ENCODE measurements at places on chromosomes 2 and 18.
A peak's percentile ranks its signal among the peaks of the same experiment; 100 is the strongest.

DNA sequence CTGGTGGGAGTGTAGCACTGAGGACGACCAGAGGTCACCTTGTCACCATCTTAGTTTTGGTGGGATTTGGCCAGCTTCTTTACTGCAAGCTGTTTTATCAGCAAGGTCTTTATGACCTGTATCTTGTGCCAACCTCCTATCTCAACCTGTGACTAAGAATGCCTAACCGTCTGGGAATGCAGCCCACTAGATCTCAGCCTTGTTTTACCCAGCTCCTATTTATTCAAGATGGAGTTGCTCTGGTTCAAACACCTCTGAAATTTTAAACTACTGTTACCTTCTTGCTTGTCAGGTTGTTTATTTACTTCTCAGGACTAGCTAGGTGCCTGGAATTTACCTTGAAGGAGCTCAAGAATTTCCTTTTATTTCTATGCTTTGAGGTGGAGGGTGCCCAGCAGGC lies 9.5 kb upstream of the KCNG3 start:
- DNase-seq = no peak

GRCh38 chr2:231677632-231678104 lies 30.7 kb upstream of the PTMA start:
- peak; percentile 87 for DNase-seq

DNA sequence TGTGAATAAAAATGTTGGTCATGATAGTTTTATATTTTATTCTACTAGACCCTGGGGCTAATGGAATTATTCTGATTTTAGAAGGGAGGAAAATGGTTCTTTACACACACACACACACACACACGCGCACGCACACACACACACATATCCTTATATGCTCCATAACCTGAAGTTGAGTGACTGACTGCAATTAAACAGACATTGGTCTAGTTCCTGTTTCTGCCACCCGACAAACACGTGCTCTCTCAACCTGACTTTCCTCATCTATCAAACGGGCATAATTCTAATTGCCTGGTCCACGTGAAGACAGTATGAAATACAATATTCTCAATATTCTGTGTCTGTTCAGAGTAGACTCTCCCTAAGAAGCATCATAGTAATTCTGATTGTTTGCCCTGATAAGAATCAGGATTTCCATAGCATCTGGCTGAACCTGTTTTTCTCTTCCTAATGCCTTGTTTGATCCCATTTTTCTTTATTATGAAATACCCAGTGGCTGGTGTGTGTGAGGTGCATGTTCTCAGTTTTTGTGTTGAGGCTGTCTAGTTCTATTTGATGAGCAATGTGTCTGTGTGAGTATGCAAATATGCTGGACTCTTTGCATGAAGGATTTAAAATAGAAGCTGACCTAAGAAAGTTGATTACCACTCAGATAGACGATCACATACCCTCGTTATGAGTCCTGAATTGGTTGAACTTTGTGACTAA lies 51.0 kb downstream of the SETBP1 start:
- no peak for DNase-seq

- DNase-seq = no peak
These were observed 95.1 kb downstream of the ALPK2 start for GRCh38 chr18:58533766-58534165.

- DNase-seq = no peak
These were observed 254.7 kb downstream of the MREG start for GRCh38 chr2:215758691-215759090.

DNA sequence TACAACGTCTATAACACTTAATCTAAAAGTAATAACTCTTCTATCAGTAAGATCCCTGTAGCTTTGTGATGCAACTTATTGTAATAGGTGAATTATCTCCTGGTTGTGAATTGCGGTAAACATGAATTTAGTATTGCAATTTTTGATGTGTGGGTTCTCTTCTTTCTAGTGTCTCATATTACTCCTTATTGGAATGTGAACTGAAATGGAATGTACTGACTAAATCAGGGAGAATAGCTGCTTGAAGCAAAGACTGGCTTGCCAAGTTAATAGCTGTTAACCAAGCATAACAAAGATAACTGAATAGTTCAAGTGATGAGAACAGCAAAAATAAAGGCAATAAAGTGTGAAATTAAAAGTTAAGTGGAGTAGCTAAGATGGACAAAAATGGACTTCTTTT lies 60.5 kb upstream of the TFPI start:
- DNase-seq = no peak

DNA sequence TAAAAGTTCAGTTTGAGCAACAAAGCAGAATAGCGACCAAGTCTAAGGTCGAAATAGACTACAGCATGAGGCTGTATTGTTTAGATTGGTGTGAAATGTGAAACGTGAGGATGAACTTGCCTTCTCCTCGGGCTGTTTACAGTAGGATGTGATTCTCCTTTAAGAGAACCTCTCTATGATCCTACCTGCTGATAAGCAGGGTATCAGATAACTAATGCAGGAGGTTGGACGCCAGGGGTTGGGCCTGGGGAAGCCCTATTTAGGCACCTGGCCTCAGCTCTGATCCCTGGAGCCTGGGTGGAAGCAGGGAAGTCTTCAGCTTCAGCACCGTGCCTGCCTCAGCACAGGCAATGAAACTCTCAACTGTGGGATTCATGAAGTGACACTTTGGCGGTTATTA lies 11.4 kb downstream of the CRYGD start:
- no peak for DNase-seq

DNA sequence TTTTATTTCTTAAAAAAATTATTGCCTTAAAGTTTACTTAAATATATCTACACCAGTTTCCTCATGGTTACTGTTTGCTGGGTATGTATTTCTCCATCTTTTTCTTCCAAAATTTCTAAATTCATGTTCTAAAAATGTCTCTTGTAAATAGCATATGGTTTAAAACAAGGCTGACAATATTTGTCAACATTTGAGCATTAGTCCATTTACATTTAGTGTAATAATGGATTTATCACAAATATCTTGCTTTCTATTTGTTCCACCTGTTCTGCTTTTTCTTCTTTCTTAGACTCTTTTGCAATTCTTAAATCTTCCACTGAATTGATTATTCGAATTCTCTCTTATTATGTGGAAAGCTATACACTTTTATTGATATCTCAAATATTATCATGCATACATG lies 87.7 kb upstream of the SMAD7 start:
- DNase-seq = no peak

DNA sequence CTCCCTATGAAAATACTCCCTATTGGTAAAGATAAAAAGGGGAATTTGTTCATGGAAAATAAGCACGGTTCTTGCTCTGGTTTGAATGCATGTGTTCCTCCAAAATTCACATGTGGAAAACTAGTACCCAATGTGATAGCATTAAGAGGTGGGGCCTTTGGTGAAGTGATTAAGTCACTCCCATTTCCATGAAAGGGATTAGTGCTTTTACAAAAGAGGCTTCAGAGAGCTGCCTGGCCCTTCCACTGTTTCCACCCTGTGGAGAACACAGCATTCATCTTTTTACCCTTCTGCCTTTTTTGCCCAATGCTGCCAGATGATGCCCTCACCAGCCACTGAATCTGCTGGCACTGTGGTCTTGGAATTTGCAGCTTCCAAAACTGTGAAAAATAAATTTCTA lies 666.8 kb downstream of the ARHGAP15 start:
- DNase-seq = no peak

DNA sequence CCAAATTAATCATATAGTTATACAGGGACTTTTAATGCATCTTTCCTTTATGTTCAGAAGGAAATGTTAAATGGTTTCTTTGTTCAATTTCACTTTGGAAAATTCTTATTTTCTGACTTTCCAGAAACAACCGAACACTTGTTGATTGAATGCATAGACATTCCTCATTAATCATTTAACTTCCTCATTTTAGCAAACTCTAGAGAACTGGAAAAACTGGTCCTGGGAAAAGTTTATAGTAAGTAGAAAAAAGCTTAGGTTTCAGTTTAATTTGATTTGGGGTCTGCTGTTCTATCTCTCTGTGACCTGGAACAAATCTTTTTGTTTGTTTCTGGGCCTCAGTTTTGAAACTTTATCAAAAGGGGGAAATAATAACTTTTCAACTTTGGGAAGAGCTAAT lies 320.4 kb downstream of the CMPK2 start:
- DNase-seq = no peak

DNA sequence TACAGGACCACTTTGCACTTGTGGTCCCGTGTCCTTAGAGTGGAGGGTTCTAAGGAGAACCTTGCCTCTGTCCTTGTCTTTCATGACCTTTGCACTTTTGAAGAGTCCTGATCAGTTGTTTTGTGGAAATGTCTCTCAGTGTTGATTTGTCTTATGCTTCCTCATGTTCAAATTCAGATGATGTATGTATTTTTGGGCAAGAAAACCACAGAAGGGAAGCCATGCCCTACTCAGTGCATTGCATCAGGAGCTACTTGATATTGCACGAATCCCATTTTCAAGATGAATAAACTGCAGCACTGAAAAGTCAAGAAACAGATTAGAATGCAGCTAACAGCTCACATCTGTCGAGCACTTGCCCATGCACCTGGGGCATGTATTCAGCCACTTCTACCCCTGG lies 152.2 kb downstream of the INHBB start:
- no peak for DNase-seq

DNA sequence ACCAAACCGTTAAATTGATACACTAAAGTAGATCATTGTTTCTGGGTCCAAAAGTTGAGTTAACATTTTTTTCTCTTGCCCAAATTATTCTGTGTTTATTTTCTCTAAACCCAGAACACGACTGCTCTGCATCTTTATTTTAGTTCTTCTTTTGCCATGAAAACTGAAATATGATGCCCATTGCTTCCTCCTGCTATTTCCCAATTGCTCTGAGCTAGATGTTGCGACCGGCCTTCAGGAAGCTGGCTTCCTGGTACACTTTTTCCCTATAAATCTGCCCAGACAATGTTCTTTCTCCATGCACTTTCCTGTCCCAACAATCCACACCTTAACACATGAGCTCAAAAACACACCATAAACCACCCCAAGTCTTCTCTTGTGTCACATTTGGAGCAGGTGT lies 501.4 kb downstream of the FBXO15 start:
- DNase-seq = no peak

- DNase-seq = no peak
These were observed 11.8 kb downstream of the MYO3B start for GRCh38 chr2:170189757-170190156.

DNA sequence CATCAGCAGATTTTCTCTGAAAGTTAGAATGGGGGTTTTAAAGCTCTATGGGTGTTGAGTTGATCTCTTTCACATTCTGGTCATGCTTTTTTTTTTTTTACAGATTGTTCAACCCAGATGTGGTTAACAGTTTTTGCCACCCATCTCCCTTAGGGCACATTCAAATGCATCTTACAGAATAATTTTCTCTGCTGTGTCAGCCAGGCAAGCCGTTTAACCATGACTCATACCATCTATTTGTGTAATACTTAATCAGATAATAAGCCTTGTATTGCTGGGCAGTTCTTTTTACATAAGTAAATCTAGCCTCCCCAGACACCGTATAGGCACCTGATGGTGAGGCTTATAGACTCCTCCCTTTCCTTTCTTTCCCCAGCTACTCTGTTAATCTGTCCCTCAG lies 62.0 kb downstream of the TGIF1 start:
- no peak for DNase-seq

DNA sequence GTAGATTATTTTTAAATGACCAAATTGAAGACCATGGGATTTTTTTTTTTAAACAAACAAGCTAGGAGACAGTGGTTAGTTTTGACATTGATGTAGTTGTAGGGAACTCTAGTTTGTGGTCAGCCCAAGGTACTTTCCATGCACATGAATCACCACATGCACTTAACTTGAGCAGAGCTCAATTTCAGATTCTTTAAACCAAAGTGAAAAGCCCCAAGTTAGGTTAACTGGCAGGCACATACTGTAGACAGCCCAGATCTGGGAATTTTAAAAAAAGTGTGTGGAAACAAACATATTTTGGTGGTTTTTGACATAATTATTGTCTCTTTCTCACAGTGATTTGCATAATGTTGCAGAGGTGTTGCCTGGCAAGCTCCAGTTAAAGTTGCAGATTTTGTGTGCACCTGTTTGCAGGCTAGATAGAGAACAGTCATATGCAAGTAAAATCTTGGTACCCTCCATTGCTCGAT lies 88.4 kb downstream of the BCL2L11 start:
- no peak for DNase-seq

DNA sequence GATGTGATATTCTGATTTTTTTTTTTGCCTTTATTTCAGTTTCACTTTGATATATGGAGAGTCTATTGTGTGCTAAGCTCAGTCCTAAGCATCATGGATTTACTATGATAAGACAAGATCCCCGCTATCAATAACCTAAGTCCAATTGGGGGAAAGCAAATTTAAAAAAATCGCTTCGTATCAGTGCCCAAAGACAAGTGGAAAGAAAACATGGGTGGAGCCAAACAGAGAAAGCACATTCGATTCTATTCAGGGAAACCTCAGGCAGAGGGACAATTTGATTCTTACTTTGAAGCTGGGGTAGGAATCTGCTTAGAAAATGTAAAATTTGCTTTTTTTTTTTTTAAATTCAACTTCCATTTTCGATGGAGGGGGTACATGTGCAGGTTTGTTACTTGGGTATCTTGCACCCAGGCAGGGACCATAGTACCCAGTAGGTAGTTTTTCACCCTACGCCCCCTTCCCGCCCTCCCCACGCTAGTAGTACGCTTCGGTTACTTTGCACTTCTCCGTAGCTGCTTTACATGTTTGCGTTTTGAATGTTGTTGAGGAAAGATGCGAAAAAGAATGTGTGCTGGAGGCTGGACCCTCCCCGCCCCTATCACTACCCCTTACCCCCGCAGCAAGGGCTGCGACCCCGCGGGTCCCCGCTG lies 12.4 kb downstream of the KIF5C start:
- DNase-seq = no peak

DNA sequence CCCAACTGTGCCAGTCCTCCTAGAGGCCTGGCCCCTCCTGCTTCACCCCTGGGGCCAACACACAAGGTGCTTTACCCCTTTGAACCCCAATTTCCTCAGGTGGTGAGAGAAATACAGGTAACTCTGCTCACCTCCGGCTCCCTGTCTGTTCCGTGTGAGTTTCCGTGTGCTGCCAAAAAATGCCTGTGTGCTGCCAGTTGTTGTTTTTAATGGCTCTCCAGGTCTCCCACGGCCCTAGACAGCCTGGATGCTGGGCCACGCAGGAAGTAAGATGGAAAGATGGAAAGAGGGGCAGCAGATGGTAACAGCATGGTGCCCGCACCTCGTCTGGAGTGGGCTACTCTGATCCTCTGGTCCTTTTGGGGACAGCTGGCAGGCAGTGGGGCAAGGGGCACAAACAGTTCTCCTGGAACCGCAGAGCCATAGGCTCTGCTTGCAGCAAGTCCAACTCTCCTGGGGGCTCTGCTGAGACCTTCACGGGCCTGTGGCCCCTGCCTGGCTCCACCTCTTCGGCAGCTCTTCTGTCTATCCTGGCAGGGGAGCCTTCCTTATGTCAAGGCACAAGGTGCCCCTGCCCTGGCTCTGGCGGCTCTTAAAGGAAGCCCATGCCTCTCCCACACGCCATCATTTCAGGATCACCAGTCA lies 4.3 kb upstream of the ARHGEF4 start:
- no peak for DNase-seq

GRCh38 chr2:148177559-148177958 lies 156.7 kb downstream of the MBD5 start:
- DNase-seq = no peak

- DNase-seq = no peak
These were observed 931.1 kb downstream of the LRP1B start for GRCh38 chr2:141199711-141200110.

GRCh38 chr18:26074246-26074645 lies 16.2 kb downstream of the SS18 start:
- DNase-seq = no peak
